ENCODE measurements at places on chromosomes 1 and 21. TPM values are rescaled to one million over a fixed set of nuclear protein-coding genes. Genes with fewer than 3 reads are reported as not detected.

DNA sequence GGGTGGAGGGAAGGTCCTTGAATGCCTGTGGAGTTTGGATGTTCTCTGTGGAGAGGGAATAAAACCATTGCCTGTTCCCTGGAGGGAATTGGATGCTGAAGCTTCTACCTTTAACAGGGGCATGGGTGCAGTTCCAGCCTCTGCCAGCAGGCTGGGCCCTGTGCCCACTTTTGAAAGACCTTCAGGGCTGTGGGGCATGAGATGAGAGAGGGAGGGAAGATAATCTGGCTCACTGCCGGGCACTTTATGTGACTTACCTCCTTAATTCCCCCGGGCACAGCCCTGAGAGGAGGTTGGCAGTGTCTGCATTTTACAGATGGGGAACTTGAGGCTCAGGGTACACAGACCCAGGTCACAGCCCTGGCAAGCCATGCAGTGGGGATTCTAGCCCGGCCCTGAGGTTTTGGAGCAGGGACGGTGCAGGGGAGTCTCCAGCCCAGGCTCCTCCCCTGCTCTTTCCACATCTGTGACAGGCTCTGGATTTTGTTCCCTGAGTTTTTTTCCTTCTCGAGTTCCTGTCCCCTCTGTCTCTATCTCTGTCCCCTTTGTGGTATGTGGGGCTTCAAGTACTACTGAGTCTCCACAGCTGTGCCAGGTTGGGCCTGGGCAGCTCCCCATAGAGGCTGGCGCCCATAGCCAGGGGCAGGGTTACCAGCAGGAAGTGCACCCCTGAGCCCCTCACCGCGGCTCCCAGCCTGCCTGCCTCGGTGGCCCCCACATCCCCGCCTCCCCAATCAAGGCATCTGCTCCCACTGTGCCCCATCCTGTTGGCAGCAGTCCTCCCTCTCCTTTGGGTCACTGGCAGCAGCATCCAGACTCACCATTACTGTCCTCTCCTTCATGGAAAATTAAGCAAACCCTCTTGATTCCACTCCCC is 14.0 kb upstream of the THEMIS2 start:
- DNase-seq = peak; percentile 87

- no peak for DNase-seq
Measured at GRCh38 chr1:54842963-54843362, 41.8 kb upstream of the TTC22 start.

DNA sequence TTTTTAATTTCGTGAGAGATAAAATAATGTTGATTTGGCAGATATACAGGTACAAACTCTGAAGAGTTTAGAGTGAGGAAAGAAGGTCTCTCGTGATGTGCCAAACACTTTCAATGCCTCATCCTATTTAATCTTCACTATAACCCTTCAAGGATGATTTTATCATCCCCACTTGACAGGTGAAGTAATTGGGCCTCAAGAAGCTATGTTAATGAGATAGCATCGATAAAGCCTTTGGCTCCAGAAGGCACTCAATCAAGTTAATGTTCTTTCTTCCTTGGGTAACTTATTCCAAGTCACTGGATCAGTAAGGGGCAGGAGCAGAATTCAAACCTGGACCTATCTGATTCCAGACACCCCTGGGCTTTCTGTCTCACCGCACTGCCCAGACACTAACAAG is 7.2 kb downstream of the LMOD1 start:
- no peak for DNase-seq

GRCh38 chr1:186634511-186634910 is 45.7 kb downstream of the PTGS2 start:
- DNase-seq = no peak

- DNase-seq = peak; percentile 99
Measured at GRCh38 chr1:45303520-45304310, 23.0 kb upstream of the HPDL start.

- no peak for DNase-seq
Measured at GRCh38 chr1:71774705-71775104, 507.6 kb downstream of the NEGR1 start.

DNA sequence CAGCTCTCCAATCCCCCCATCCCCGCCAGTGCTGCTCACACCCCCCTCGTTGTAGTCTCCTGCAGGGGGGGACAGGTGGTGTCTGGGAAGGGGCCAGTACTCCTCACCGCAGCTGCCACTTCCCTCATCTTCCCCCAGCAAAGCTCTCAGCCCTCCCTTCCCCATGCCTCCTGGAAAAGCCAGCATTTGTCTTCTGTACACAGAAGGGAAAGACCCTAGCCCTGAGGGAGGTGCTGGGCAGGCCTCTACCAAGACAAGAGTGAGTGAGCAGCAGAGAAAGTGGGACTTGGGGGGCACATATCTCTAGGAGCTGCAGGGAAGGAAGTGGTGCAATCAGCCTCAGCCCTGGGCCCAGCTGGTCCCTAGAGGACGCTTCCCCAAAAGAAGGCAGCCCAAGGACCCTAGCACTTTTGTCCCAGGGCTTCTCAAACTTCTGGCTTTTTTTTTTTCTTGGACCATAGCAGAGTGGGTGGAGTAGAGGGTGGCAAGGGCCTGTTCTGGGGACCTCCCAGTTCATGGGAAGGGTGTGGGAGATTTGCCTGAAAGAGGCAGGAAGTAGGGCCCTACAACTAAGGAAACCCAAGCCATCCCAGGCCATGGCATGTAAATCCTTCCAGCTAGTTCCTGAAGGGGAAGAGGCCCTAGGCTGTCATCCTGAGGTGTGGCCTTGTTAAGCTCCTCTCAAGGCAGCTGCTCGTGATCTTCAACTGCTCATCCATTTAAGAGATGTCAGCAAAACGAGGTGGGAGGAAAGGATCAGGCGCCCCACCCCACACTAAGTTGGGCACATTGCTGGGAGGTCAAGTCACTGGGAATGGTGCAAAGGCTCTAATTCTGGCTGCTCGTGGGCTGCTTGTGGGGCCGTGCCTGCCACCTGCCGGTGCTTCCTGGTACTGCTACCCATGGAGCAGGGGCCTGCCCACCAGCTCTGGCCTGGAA is 12.6 kb downstream of the ZC3H12A start:
- DNase-seq = peak; percentile 88

DNA sequence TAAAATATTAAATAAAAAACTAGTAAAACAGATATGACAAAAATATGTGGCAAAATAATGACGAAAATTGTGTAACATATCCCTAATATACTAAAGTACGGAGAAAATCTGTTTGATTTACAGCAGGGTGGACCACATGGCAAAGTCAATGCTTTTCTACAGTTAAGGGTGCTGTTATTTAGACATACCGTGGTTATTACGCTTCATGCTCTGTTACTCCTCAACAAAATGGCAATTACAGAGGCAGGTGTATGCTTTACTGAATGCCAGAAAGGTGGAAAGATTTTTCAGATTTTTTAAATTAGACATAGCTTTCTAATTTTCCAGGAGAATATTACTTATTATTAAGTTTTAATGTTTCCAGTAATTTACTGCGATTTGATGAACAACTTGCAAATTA is 343.9 kb upstream of the DPYD start:
- DNase-seq = no peak

DNA sequence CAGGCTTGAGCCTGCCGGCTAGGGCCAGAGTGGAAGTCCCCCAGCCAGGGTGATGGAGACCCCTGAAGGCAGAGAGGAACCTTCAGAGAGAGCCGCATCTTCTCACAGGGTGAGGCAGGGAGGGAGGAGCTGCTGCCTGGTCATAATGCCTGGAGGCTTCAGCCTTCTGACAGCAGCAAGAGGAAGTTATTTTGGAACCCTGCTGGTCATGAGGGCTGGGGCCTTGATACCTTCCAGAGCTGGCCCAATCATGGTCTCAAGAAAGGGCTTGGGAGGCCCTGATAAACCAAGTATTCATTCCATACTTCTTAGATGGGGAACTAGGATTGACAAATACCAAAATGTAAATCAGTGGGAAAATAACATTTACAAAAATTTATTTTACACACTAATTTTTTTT is 26.6 kb upstream of the MPZL1 start:
- no peak for DNase-seq

GPR161 gene
- total RNA-seq = 3.0 TPM

CLIC6 gene
- total RNA-seq = 11.2 TPM

LRRC71 gene
- total RNA-seq = 0.17 TPM

MIXL1 gene
- total RNA-seq = not detected

FCRL5 gene
- 0.17 TPM for total RNA-seq

TTC22 gene
- 0.17 TPM for total RNA-seq

ASTN1 gene
- total RNA-seq = 0.22 TPM

Data from left ventricle myocardium superior (tissue), 1 donor.